ENCODE measurements at places on chromosomes 1 and 21.

- DNase-seq, result peak; percentile 79
These were observed 43.2 kb upstream of the VAMP3 start for GRCh38 chr1:7727809-7728471.

DNA sequence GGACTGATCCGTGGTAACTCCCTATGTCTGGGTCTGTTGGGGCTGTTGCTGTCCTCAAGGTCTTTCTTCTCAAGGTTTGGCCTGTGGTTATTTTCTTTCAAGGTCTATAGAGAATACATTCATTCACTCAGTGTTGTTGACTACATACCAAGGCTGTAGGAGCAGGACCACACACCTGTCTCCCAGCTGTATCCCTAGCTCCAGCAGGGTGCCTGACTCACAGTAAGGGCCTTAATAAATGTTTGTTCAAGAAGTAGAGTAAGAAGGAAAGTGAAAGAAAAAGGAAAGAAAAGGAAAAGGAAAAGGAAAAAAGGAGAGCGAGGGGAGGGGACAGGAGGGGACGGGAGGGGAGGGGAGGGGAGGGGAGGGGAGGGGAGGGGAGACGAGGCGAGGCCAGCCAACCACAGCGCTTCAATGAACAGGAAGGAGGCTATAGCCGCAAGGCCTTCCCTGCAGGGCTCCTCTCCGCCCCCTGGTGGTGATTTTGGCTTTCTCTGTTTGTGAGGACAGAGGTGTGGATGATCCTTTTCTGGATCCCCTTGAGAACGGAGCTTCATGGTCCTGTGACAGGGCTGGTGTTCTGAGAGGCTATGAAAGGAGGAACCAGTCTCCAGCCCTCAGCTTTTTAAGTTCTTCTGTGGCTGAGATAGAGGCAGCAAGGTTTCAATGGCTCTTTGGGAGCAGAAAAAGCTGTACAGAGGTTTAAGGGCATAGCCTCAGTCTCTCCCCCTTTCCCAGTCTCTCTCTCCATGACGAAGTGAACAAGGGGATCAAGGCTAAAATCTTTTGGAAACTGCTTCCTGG is 30.6 kb upstream of the LCE5A start:
- DNase-seq, result no peak

DNA sequence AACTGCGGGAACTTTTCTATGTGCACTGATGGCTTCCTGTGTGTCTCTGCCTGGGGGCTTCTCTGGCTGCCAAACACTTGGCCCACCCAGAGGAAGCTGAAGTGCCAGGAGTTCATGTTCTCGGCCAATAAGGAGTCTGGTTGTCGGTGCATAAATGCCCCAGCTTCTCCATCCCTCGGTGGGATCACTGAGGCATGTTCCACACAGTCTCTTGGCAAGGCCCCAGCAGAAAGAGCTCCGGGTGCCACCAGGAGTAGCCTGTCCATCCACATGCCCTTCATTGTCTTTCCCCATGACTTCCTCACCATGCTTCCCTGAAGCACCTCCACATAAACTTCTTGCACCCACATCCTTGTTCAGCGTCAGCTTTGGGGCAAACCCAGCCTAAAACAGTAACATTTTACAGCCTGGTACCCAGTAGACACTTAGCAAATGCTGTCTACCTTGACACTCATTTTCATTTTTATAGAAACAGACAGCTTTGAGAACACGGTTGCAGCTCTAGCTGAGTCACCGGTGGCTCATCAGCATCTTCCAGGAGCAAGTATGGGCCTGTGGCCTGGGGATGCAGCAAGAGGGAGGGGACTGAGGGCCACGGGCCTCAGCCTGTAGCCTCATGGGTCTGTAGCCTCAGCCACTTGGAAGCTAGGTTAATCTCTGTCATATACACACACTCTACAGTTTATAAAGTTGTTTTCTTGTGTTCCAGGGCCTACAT is 14.8 kb upstream of the CDCP2 start:
- DNase-seq, result peak; percentile 38

- DNase-seq, result no peak
These were observed 150.9 kb downstream of the GRIK3 start for GRCh38 chr1:36883315-36883949.

DNA sequence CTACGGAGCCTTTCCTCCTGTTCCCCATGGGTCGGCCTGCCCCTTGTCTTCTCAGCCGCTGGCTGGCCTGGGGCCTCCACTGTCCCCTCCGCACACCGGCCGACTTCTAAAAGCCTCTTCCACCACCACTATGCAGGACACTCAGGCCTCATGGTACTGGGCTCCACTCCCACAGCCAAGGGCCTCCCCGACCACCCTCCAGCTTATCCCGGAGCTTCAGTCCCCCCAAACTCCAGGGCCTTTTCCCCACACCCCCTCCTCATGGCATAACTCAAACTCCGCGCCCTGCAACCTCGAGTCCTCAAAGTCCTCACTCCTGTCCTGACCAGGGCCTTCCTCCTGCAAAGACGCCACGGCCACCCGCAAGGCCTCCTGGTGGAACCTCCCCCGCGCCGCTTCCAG is 2.0 kb downstream of the LRRC41 start:
- peak; percentile 27 for DNase-seq

- no peak for DNase-seq
These were observed 28.7 kb upstream of the FAM89A start for GRCh38 chr1:231068762-231069161.

GRCh38 chr1:154736841-154737240 is 128.9 kb upstream of the ADAR start:
- DNase-seq, result no peak

GRCh38 chr1:23718482-23718881 is 24.8 kb upstream of the ELOA start:
- no peak for DNase-seq

GRCh38 chr1:89147678-89148658 is 22.1 kb upstream of the GBP2 start:
- no peak for DNase-seq

DNA sequence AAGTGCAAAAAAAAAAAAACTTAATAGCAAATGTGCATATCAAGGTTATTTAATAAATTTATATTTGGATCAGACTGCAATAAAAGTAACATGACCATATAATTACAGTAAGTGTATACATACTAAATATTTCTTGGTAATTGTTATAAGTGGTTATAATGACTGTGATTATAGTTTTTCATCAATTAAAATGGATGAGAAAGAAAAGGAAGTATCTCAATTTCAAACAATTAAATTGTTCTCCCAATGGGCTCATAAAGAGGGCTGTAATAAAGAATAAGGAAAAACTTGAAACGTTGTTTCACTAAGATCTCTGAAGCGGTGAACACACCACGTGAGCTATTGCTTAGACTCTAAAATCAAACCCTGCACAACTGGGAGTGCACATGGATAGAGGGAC is 104.1 kb downstream of the CDC42BPA start:
- DNase-seq, result no peak

GRCh38 chr1:217907504-217907903 is 276.4 kb downstream of the SPATA17 start:
- no peak for DNase-seq

DNA sequence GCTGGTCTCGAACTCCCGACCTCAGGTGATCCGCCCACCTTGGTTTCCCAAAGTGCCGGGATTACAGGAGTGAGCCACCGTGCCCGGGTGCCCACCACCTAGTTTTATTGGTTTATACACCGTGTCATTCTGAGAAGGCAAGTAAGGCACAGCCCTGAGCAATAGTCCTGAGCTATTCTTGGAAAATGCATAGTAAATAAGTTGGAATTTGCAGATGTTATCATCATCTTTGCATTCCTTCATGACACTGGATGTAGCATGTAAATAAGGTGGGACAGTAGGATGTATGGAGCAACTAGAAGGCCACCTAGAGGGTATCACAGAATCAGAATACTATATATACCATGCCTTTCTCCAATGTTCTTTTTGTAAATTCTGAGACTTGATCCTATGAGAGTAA is 11.0 kb downstream of the TOR1AIP2 start:
- no peak for DNase-seq

- DNase-seq, result no peak
These were observed 1.6 kb downstream of the ADAM15 start for GRCh38 chr1:155052439-155053395.

- DNase-seq, result peak; percentile 28
These were observed 32.1 kb upstream of the APOBEC4 start for GRCh38 chr1:183685112-183685713.

DNA sequence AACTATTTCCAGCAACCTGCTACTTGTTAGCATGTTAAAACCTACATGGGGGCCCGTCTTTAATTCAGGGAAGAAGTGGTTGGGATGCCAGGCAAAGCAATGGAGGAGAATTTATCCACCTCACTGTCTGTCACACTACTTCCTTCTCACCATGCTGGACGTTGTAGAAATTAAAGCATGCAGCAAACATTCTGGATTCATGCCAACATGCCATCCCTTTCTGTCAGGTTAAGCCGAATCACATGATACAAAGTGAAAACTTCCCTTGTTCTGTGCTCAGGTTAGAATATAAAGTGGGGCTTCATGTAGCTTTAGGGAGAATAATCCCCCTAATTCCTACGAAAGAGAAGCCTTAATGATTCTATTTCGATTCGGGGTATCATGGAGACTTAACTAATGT is 95.5 kb downstream of the ERG start:
- DNase-seq, result no peak

GRCh38 chr1:46446646-46447498 is 42.8 kb upstream of the DMBX1 start:
- DNase-seq, result peak; percentile 86

- DNase-seq, result no peak
These were observed 76.2 kb downstream of the DPYD start for GRCh38 chr1:97844552-97845089.

DNA sequence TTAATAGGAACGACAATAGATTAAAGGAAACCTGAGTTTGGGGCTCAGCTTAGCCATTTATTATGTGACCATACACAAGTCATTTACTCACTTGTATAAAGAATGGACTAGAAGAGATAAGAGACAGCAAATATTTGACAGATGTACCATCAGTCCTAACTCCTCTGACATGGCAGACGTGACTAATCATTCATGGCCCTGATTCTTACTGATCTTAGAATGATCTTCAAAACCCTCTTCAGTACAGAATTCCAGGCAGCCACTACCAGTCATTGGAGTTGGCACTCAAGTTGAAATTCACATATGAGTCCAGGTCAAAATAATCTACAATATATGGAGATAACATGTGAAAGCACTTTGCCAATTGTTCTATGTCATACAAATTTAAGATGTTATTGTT is 21.0 kb upstream of the POU2F1 start:
- no peak for DNase-seq
